ENCODE measurements at places on chromosomes 11 and 22.
A peak's percentile ranks its signal among the peaks of the same experiment; 100 is the strongest.

- no peak overlapping the region for H3K27ac ChIP-seq
- DNase-seq = no peak
- no peak overlapping the region for H3K4me3 ChIP-seq
Measured at GRCh38 chr11:7347611-7348431, 96.1 kb downstream of the SYT9 start.

GRCh38 chr11:111183706-111184105 lies 61.8 kb upstream of the POU2AF2 start:
- H3K36me3 ChIP-seq = no peaks in the 10 kb centered on the region
- no peak for DNase-seq
- no peak overlapping the region for H3K4me3 ChIP-seq
- H3K27ac ChIP-seq = no peak overlapping the region
- peaks cover 2% of the 10 kb centered on the region for H3K4me1 ChIP-seq
- H3K27me3 ChIP-seq = peaks cover 15% of the 10 kb centered on the region

GRCh38 chr22:28075358-28075981 lies 156.4 kb upstream of the PITPNB start:
- no peak overlapping the region for H3K27ac ChIP-seq
- no peaks in the 10 kb centered on the region for H3K36me3 ChIP-seq
- no peaks in the 10 kb centered on the region for H3K27me3 ChIP-seq
- no peak for DNase-seq

GRCh38 chr11:119975561-119976152 lies 162.3 kb downstream of the TRIM29 start:
- DNase-seq = no peak
- H3K4me1 ChIP-seq = no peaks in the 10 kb centered on the region
- H3K27ac ChIP-seq = no peak overlapping the region
- peaks cover 18% of the 10 kb centered on the region for H3K27me3 ChIP-seq

GRCh38 chr11:130411223-130411622 lies 17.2 kb downstream of the ADAMTS8 start:
- H3K27me3 ChIP-seq = peaks cover 12% of the 10 kb centered on the region
- H3K27ac ChIP-seq = no peak overlapping the region
- H3K4me1 ChIP-seq = peaks cover 2% of the 10 kb centered on the region
- H3K4me3 ChIP-seq = no peak overlapping the region

DNA sequence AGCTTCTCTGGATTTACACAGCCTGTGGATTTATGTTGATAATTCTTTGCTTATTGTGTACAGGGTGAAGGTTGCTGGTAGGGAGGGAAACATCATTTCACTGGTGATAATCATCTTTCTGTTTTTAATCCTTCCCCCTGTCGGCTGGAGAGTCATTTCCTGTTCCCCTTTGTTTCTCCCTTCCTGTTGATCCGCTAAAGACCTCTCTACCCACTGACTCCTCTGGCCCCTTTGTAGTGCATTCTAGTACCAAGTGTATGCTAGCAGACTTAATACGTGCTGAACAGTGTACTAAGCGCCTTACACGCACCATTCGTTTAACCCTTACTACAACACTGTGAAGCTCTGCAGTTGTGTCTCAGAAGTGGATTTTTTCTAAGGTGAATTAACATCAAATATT lies 19.0 kb upstream of the OR9Q1 start:
- no peaks in the 10 kb centered on the region for H3K36me3 ChIP-seq
- H3K27me3 ChIP-seq = peaks cover 47% of the 10 kb centered on the region
- no peak for DNase-seq
- H3K4me3 ChIP-seq = no peak overlapping the region
- H3K27ac ChIP-seq = no peak overlapping the region
- H3K4me1 ChIP-seq = peaks cover 4% of the 10 kb centered on the region

GRCh38 chr11:23556163-23556750 lies 696.0 kb upstream of the CCDC179 start:
- no peak overlapping the region for H3K27ac ChIP-seq
- no peaks in the 10 kb centered on the region for H3K4me1 ChIP-seq
- DNase-seq = no peak
- no peaks in the 10 kb centered on the region for H3K36me3 ChIP-seq

DNA sequence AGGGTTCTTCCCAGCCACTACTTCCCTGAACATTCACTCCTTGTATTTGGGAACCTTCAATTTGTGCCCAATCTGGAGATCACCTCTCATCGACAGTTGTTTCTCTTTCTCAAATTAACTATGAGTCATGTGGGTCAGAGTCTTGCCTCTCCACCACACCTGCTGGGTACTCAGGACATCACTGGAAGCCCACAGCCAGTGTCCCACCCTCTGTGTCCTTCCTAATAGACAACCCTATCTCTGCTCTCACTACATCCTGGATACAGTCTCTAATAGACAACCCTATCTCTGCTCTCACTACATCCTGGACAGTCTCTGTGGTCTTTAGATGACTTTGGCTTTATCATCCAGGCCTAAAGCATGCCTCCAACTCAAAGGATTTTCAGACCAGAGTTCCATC lies 70.1 kb downstream of the ARL14EP start:
- H3K4me3 ChIP-seq = no peak overlapping the region
- H3K36me3 ChIP-seq = no peaks in the 10 kb centered on the region
- H3K4me1 ChIP-seq = no peaks in the 10 kb centered on the region

DNA sequence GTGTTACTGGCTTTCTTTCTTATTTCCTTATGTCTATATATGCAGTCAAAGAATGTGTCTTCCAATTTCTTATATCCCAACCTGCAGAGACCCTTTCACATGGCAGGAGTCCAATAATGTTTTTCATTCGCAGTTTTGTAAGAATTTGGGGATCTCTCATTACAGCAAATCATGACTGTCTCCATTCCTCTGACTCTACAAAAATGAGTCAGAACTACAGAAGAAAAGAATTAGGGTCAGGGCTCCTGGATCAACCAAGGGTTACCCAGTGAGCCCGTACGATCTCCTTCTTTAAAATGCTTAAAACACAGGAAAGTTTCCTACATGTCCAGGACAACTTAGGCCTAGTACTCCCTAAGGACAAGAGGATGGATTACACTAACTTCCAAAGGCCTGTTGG lies 42.2 kb downstream of the RPUSD4 start:
- no peaks in the 10 kb centered on the region for H3K4me1 ChIP-seq
- no peak overlapping the region for H3K4me3 ChIP-seq

- H3K27me3 ChIP-seq = no peaks in the 10 kb centered on the region
- DNase-seq = peak; percentile 45
- no peaks in the 10 kb centered on the region for H3K36me3 ChIP-seq
- peak overlapping the region; percentile 55 for H3K4me3 ChIP-seq
- peak overlapping the region; percentile 91 for H3K27ac ChIP-seq
Measured at GRCh38 chr11:128830290-128831173, 36.6 kb downstream of the KCNJ1 start.

DNA sequence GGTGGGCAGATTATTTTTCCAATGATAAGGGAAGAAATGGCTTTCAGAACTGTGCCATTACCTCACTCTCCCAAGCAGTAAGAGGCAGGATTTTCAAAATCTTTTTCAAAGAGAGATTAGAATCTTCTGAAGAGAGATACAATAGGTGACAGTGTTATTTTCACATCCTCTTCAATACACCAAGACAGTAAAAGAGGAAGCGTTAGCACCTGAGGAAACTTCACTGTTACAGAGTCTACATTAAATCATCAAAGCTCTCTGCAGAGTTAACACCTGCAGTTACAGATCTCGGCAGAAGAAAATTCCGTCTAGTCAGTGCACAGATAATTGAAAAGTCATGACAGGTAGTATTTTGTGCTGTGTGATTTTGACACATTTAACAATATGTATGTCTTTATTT lies 144.9 kb downstream of the PGR start:
- H3K4me1 ChIP-seq = no peaks in the 10 kb centered on the region
- no peak overlapping the region for H3K27ac ChIP-seq
- H3K36me3 ChIP-seq = no peaks in the 10 kb centered on the region
- H3K27me3 ChIP-seq = no peaks in the 10 kb centered on the region

- no peaks in the 10 kb centered on the region for H3K27me3 ChIP-seq
- H3K36me3 ChIP-seq = peaks cover 82% of the 10 kb centered on the region
- peaks cover 40% of the 10 kb centered on the region for H3K4me1 ChIP-seq
Measured at GRCh38 chr22:19450363-19451175, 3.1 kb upstream of the C22orf39 start.

DNA sequence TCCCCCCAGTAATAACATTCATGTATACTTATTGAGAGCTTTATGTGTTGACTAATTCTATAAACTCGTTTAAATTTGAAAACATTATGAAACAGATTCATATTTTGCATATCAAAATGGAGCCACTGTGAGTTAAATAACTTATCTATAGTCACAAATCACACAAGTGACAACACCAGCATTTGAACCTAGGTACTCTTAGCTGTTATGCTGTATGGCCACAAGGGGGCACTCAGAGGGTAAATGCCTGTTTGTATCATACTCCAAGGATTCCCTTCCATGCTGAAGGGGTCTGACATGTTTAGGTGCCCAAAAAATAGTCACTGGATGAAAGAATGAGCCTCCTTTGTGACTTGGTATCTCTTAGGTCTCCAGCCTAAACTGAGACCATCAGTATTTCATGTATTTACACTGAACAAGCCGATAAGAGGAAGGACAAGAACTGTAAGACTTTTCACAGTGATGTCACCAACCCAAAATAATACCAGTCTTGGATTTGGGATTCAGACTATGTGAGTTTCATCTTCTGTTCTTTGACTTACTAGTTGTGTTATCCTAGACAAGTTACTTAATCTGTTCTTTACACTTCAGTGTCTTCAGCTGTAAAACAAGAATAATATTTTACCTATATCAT lies 12.2 kb upstream of the OR52D1 start:
- H3K4me1 ChIP-seq = no peaks in the 10 kb centered on the region
- H3K4me3 ChIP-seq = no peak overlapping the region
- peaks cover 22% of the 10 kb centered on the region for H3K27me3 ChIP-seq
- no peak for DNase-seq

DNA sequence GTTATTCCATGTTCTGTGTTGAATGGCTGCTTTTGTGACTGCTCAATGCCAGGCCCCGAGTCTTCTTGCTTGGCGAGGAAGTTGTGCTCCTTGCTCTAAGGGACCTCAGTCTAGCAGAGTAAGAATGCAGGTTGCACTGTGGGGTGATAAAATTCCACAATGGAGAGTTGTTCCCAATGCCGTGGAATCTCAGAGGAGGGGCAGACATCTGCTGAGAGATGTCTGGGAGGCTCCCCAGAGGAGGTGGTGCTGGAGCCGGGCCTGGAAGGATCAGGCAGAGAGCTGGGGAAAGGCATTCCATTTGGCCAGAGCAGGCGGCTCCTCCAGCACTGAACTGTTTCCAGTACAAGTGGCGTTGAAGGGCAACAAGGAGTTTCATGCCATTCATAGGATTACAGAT lies 55.2 kb downstream of the ST3GAL4 start:
- no peak overlapping the region for H3K27ac ChIP-seq
- no peaks in the 10 kb centered on the region for H3K27me3 ChIP-seq
- H3K4me3 ChIP-seq = no peak overlapping the region
- H3K36me3 ChIP-seq = peaks cover 14% of the 10 kb centered on the region
